Stimulated activated CD4-positive, alpha-beta T cell treated with anti-CD3 and anti-CD28 coated beads, TNF-alpha, amount 100 ng/mL, for 4 hours (primary cell): ENCODE measurements at places on chromosomes 13 and 19.

DNA sequence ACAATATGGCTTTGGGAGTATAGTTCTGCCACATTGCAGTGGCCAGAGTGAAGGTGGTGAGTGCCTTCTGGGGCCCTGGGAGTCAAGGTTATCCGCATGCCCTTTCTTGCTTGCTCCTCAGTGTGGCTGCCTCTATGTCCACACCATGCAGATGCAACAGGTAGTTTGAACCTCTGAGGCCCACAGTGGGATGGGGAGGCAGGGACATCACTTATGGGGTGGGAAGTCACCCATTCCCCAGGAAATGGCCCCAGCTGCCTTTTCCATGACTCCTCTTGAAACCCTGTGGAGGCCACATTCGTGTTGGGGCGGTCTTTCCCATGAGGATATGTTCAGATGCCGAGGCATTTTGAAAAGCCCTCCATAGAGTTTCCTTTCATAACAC lies 20.0 kb upstream of the ALOX5AP start:
- no peak for DNase-seq

DNA sequence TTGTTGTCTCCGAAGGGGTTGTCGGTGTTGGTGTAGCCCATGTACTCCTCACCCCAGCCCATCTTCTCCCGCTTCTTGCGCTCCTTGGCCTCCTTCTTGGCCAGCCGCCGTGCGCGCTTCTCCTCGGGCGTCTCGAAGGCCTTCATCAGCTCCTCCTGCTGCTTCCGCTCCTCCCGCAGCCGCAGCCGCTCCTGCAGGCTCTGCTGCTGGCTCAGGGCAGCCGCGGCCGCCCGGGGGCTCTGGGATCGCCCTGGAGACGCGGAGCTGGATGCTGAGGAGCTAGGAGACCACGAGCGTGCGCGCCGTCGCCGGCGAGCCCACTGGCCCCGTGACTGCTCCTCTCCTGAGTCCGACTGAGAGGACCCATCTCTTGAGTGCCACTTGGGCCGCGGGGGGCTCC lies 2.9 kb downstream of the CACTIN start:
- DNase-seq = no peak

DNA sequence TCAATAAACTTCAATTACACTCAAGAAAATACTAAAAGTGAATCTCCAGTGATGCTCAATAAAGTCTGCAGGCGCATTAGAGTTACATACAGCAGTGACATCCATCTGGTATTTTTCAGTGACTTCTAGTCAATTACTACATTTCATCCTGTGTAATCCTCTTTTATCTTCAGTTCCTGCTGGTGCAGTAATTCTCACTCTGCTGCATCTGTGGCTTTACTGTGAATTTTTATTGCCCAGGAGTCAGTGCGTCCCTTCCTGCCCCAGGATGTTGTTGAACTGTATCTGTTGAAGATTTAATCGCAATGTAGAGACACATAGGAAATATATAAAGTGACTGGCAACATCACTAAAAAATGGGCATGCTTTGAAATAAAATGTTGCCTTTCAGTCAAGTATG lies 196.3 kb upstream of the TMTC4 start:
- DNase-seq = no peak

GRCh38 chr19:35264268-35265125 lies 4.3 kb upstream of the USF2 start:
- DNase-seq = no peak

DNA sequence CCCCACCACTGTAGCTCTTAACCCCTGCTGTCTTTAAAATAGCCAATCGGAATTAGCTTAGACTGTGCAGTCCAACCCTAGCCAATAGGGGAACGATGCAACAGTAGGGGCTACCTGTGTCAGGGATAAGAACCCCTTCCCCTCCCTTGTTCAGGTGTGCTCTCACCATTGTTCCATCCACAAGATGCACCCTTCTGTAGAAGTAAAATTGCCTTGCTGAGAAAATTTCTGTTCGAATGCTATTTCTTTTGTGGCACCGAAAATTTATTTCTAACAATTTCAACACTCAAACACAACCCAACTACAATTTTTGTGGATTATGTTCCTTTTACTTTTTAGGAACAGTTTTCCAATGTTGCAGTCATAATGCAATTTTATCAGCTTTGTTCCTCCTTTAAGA lies 3.6 kb upstream of the ZNF583 start:
- no peak for DNase-seq

DNA sequence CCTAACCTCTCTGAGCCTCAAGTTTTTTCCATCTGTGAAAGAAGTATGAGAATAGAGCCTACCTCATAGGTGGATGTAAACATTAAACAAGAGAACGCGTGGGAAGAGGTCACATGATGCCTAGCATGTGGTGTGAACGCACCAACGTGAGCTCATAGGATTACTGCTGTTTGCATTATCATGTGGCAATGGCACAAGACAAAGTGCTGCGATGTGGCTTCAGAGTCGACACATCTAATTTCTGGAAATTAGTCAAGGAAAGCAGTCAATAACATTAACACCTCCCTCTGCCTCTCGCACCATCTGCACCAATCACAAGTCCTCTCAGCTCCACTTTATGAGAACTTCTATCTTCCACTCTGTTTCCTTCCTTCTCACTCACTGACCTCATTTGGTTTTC lies 489.7 kb downstream of the COG6 start:
- no peak for DNase-seq

DNA sequence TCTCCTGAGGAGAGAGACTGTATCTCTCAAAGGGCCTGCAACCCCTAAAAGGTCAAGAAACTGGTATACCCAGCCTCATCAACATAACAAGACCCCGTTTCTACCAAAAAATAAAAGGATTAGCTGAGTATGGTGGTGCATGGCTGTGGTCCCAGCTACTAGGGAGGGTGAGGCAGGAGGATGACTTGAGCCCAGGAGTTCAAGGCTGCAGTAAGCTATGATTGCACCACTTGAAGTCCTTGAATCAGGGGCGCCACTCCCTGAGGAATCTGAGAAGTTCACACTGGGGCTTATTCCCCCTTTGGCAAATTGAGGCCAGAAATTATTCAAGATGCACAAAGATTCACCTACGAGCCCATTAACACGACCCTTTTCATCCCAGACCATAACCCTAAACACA lies 83.0 kb downstream of the TSHZ3 start:
- no peak for DNase-seq

- DNase-seq = no peak
These were observed 87.4 kb downstream of the ZNF100 start for GRCh38 chr19:21680026-21680425.

- DNase-seq = no peak
These were observed 125.2 kb upstream of the SPACA7 start for GRCh38 chr13:112250788-112251445.

DNA sequence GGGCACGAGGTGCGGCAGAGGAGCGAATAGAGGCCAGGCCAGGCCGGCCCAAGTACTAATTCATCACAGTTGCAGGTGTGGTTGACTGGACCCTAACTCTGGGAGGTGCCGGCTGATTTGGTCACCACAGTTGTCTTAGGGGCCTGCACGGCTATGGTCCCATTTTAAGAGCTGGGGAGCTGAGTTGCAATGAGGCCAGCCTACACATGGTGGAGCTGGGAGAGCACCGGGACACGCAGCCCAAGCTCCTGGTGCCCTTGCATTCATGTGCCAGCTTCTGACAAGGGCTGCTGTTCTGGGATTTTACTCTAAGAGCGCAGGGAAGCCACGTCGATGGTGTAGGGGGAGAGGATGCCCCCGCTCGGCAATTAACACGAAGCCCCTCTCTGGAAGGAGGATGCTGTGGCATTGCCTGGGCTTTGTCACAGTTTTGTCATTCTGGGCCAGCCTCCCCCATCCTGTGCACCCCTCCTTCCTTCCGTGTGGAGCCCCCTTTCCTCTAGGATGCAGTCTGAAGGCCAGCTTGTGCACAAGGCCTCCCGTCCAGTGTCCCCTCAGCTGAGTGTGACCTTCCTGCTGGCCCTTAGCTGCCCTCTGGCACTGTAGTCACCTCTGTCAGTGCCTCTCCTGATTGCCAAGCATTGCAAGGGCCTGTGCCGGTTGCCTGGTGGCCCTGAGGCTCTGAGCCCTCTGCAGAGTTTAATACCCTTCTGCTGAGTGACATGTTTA lies 109.4 kb upstream of the C1QTNF9B start:
- no peak for DNase-seq

GRCh38 chr13:73721571-73721970 lies 412.6 kb downstream of the KLF12 start:
- DNase-seq = no peak

DNA sequence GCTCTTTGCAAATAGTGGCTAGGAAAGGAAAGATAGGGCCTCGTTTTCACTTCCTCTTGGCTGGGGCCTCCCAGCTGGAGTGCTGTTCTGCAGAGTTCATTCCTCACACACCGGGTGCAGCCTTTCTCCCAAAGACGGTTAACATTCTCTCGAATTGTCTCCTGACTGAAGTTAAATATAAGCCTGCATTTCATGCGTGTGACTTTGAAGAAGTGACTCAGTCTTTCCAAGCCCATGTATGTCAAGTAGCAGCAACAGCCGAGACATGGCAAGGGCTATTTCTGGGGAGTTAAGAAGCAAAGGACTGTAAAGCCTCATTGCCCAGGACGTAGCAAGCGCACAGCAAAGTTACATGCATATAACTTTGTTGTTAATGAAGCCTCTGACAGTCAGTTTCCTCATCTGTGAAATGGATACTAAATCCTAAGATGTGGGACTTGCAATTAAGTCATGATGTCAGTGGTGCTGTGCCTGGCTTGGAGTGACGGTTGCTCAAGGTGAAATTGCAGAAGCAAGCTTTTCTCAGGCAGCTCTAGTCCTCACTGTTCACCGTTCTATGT lies 502.4 kb downstream of the MYO16 start:
- DNase-seq = no peak

DNA sequence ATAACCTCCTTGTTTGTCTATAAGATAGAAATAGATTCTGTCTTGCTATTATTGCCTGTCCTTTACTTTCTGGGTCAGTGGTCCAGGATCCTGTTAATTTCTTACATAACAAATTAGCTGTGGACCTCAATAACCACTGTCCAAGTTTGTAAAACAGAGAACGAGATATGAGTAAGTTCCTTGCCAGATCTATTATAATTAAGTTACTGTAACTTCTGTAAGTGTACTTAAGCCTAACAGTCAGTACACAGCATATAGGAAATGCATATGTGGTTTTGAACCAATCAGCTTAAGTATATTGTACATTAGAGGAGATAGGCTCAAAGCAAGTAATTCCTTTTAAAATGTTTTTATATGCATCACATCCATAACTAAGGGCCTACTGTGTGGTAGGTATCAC lies 34.9 kb downstream of the HTR2A start:
- DNase-seq = no peak

GRCh38 chr13:73119612-73120011 lies 60.8 kb downstream of the KLF5 start:
- no peak for DNase-seq

GRCh38 chr13:19952850-19953249 lies 5.7 kb upstream of the ZMYM2 start:
- no peak for DNase-seq

- DNase-seq = no peak
These were observed 22.1 kb upstream of the WDR18 start for GRCh38 chr19:961866-962620.
